Dorsolateral prefrontal cortex (tissue), 122 donors: ENCODE measurements at places on chromosomes 11 and 22.
A peak's percentile ranks its signal among the peaks of the same experiment; 100 is the strongest.

DNA sequence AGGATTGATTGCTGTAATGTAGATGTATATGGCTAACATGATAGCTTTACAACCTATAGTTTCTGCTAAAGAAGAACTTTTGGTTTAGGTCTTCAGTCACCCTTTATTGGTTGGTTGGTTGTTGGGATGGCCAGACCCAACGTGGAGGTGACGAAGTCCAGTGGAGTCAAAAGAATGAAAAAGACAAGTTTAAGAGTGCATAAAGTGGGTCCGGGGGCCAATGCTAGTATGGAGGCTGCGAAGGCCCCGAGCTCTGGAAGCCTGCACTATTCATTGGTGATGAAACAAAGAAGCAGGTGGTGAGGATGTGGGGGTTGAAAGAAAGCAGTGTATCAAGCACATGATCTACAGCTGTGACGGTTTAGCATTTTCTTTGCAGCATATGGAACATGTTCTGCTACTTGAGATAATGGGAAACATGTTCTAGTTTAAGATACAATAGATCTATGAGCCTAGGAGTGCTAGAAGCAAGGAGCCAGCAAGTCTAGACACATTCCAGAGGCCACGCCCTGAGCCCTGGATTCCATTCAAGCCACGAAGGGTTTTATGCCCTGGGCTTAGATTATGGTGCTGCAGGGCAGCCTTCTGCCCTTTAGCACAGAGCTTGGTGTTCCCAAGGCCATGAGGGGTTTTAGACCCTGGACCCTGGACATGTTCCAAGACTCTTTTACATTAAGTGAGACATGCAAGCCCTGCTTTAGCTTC is 6.3 kb downstream of the TCP11L1 start:
- DNase-seq, result no peak

DNA sequence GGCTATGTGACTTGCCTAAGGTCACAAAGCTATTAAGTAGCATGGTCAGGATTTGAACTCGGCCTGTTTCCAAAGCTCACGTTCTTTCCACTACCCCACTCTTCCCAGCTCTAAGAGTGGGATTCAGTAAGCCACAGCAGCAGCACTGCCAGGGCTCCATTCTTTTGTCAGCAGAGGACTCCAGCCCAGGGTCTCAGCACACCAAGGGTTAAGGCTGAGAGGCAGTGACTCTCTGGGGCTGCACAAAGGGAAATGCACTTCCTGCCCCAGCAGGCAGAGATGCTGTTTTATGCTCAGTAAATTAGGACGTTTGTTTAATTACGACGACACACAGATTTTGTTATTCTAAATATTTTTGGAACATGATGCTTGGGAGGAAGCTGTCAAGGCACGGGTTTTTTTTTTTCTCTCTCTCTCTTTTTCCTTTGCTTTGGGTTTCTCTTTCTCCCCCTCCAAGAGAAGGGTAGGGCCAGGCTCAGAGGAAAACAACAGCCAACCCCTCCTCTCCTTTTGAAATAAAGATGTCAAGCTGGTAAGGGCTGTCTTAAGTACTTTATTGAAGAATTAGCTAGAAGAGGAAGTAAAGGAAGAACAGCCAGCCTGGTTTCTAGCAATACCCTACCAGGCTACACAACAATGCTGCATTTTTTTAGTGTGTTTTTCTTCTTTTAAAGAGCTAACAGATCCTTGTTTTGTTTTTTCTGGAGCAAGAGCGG is 2.8 kb downstream of the MYH9 start:
- DNase-seq, result no peak

DNA sequence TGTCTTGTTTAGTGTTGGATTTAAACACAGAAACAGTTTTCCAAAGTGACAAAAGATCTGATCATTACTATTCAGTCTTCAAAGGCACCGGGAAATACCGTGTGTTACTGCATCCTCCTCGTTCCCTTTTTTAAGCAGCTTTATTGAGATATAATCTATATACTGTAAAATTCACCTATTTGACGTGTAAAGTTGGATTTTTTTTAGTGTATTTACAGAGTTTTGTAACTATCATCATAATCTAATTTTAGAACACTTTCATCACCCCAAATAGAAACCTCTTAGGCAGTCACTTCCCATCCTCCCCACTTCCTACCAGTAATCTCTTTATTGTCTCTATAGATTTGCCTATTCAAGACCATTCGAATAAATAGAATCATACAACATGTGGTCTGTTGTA is 1.4 kb downstream of the ANO5 start:
- DNase-seq, result no peak

DNA sequence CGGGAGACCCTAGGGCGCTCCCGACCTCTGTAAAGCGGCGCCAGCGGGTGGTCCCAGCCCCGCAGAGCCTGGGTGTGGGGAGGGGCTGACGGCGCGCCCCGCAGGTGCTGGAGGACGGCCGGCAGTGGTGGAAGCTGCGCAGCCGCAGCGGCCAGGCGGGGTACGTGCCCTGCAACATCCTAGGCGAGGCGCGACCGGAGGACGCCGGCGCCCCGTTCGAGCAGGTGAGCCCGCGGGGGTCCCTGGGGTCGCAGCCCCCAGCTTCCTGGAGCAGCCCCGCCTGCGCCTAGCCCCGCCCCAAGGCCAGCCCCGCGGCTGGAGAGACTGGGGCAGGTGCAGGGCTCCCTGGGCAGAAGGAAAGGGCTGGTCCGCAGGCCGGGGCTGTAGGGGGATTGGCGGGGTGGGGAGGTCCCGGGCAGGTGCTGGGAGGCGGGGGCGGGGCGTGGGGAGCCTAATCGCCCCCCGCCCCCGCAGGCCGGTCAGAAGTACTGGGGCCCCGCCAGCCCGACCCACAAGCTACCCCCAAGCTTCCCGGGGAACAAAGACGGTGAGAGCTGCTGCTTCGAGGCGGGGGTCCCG is 19.7 kb downstream of the EPS8L2 start:
- no peak for DNase-seq

DNA sequence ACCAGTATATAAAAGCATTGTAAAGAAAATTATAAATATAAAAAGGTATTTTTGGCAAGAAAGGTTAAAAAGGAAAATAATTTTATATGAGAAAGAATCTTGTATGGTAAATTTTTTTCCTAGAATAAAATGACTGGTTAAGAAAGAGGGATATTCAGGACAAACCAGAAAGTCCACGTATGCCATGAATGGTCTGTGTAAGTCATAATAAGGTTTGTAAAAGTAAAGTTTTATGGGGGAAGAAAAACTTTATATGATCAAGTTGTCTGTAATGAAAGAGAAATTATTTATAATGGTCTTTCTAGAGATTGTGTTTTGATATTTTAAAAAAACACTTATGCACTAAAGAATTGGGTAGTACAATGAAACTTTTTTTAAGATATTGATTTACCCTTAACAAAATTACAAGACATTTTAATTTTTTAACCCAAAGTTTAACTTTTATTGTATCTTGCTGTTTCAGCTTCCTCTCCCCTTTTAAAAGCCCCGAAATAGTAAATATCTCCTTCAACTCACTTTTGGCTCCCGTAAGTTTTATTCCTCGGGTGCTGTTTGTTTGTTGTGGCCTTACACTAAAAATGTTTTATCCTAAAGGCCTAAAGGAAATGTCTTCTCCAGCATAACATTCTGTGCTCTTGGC is 47.7 kb downstream of the AMOTL1 start:
- no peak for DNase-seq

DNA sequence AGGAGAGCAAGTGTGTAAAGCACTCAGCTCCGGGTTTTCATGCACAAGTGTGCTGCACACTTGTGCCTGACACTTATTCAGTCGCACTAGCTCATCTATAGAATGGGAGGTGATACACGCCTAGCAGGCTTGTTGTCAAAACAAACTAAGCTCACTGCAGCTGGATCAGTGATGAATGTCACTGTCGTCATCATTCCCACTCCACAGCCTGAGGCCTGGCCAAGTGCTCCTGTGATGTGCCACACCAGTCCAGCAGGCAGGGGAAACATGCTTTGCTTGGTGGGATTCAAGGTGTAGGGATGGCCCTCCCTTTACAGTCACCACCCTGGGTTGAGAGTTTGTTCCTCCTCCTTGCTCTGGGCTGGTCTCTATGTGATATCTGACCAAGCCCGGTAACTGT is 6.8 kb downstream of the MPST start:
- DNase-seq, result no peak

- DNase-seq, result no peak
Observed at GRCh38 chr22:45738206-45738605, 66.6 kb downstream of the ATXN10 start.

GRCh38 chr22:46081831-46082210 is 68.5 kb upstream of the PPARA start:
- no peak for DNase-seq

GRCh38 chr11:58654908-58655296 is 32.4 kb downstream of the CNTF start:
- no peak for DNase-seq

- no peak for DNase-seq
Observed at GRCh38 chr22:31635638-31636306, 26.2 kb downstream of the PISD start.

- DNase-seq, result no peak
Observed at GRCh38 chr11:94857337-94857736, 89.2 kb downstream of the AMOTL1 start.

DNA sequence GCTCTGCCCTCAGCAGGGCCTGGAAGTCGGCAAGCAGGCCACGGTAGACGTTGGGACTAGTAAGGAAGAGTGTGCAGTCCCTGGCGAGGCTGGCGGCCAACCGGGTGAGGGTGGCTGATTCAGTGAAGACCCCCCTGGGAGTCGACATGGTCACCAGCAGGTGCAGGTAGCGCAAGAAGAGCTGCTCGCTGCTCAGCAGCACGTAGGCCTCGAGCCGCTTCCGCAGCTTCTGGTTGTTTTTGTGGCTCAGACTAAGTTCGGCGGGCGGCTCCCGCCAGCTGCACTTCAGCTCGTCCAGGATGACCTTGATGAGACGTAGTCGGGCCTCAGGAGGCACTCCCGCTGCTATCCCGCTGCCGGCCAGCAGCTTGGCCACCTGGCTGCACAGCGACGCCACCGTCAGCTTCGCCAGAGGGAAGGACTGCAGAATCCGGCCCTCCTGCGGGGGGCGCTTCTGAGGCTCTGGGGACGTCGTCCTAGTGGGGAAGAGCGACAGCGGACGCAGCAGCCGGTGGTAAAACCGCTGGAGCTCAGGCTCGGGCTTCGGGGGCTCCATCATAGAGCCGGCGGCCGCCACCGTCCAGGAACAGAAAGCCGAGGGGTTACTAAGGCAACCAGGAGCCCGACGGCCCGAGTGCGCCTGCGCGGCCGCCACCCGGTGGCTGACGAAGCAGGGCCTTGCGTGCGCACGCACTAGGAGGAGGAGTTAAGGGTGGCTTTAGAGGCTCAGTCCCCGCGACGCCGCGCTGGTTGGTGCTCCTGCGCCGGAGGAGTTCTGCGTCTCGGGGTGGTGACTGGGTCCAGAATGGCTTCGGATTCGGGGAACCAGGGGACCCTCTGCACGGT is at the start of the genes CCDC87 and CCS:
CCDC87 (minus strand) TSS at position 607 of the 846 bp plus-strand sequence; CDS start at position 559, 48 bp downstream.
CCS (plus strand) TSS at position 729 of the 846 bp plus-strand sequence; CDS start at position 806, 77 bp downstream.
- DNase-seq, result peak; percentile 96

GRCh38 chr22:27405672-27406388 is 395.7 kb downstream of the MN1 start:
- no peak for DNase-seq
